ENCODE measurements at places on chromosomes 5 and 9. TPM values are rescaled to one million over a fixed set of nuclear protein-coding genes. Genes with fewer than 3 reads are reported as not detected.

DNA sequence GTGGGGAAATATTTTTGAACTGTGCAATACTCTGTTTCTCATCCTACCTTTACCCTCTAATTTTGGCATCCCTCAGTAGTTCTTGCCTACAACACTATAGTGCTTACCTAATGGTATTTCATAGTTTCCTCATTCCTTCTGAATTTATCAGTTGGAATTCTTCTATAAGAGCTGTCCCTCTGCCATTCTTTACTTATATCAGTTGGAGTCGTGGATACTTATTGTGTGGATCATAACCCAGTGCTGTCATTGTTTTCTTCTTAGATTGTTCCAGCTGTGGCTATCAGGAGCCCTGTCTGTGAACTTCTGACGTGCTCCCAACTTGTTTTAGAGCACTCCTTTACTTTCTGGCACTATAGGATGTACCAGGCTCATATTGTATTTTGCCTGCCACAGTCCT, 146.1 kb upstream of the OTULINL start:
- DNase-seq: no peak

DNA sequence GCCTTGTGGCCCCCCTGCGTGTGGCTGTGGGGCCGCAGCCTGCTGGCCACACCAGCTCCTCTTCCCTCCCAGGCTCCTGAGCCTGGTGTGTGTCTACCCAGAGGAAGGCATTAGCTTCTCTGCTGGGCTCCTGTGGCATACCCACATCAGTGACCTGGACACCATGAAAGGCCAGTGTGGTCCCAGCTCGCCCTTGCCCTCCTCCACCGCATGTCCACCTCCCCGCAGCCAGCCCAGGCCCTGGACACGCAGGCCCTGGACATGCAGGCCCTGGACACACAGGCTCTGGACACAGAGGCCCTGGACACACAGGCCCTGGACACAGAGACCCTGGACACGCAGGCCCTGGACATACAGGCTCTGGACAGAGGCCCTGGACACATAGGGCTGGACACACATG, 153.4 kb upstream of the PPP1R26 start:
- no peak for DNase-seq

DNA sequence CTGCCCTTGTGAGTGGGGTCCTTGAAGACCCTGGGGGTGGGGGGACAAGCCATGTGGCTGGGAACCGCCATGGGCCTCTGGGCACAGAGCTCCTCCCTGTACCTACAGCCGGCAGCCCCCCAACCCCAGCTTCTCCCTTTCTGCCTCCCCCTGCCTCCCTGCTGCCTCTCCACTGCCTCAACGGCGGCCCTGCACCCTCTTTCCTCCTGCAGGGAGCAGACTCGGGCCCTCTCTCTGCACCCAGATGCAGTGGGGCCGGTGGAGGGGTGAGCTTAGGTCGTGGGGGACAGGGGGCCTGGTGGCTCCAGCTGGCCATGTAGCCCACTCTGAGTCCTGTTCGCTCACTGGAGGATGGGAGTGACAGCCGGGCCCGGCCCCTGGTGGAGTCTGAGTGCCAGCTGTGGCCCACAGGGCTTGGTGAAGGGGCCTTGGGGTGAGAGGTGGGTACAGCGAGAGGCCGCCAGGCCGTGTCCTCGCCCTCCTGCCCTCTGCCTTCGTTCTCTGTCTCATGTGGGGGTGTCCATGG, 139.3 kb upstream of the COL5A1 start:
- no peak for DNase-seq

The GLDC gene
- not detected for total RNA-seq

The GOLM1 gene
- 5.3 TPM for total RNA-seq

- no peak for DNase-seq
Measured at GRCh38 chr5:92574023-92574422, 1007.0 kb downstream of the NR2F1-AS1 start.

GRCh38 chr5:61332358-61332749, 296 bp downstream of the ZSWIM6 start:
- DNase-seq: peak; percentile 25

DNA sequence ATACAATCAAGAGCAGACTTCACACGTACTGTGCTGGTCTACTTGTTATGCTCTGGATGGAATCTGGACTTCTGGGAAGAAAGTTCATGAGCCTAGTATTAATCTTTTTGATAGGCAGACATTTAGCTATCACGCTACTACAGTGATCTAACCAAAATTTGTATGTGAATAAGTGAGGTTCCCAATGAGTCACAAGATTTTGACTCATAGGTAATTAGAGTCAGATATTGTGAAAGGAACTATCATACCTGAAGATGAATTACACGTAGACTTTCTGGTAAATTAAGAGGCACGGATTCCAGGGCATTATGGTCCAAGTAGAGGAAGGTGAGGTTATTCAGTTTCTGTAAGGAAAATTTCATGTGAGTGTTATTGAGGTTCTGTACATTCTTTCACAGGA, 18.4 kb downstream of the OGN start:
- no peak for DNase-seq

The OTULINL gene
- 6.1 TPM for total RNA-seq

The ALDOB gene
- not detected for total RNA-seq

DNA sequence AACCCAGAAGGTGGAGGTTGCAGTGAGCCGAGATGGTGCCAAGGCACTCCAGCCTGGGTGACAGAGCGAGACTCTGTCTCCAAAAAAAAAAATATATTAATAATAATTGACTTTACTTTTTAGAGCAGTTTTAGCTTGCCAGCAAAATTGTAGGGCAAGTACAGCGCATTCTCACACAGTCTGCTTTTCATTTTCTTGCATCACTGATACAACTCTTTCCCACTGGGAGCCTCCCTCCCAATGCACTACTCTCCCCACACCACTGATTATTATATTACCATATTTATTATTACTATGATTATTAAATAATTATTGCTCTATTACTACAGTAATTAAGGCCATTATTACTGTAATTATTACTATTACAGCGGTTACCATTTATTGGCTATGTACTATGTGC, 212.8 kb downstream of the GNA14 start:
- no peak for DNase-seq

The OTULIN gene
- 35.1 TPM for total RNA-seq

The SEMA6A gene
- total RNA-seq: 8.5 TPM

GRCh38 chr5:89300426-89300970, 417.5 kb upstream of the MEF2C start:
- DNase-seq: no peak

- DNase-seq: peak; percentile 83
Measured at GRCh38 chr9:124831642-124832364, 21.5 kb upstream of the WDR38 start.

The PITX1 gene
- total RNA-seq: 0.11 TPM

DNA sequence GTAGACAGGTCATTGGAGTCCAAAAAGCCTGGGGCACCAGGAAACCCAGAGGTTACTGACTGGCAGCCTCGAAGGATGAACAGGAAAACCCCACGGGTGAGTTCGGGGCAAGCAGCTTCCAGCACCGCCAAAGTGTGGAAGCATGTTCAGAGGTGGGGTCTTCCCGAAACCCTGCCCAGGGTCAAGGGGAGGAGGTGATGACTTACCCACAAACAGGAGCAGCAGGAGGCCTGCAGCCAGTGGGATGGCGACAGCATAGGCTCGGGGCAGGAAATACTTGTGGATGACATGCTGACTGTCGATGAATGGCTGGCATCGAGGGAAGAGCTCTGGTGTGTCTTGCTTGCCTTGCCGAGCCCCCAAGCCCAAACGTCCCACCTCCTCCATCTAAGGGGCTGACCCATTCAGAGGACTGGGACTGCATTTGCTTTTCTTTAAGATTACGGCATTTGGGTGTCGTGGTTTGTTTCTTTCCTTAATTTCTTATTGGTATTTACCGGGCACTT, 1.3 kb downstream of the DPM2 start:
- DNase-seq: no peak

DNA sequence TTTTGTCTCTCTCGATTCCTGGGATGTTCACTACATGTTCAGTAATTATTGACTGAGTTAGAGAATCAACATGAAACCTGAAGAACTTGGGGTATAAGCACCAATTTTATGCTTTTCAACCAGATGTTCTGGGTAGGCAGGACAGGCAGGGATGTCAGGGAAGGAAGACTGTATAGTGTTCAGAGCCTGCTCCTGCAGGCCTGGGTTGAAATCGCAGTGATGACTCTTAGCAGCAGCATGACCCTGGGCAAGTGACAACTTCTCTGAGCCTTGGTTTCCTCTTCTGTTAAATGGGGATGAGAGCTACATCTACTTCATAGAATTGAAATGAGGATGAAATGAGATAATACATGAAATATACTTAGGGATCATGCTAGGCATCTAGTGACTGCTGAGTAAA, 29.7 kb upstream of the PANK3 start:
- no peak for DNase-seq

The FBXO38 gene
- total RNA-seq: 48.5 TPM

- no peak for DNase-seq
Measured at GRCh38 chr5:178423901-178424809, 166.0 kb downstream of the COL23A1 start.

The CHSY3 gene
- 0.80 TPM for total RNA-seq

GRCh38 chr9:12722131-12722530, 28.9 kb downstream of the TYRP1 start:
- DNase-seq: no peak

DNA sequence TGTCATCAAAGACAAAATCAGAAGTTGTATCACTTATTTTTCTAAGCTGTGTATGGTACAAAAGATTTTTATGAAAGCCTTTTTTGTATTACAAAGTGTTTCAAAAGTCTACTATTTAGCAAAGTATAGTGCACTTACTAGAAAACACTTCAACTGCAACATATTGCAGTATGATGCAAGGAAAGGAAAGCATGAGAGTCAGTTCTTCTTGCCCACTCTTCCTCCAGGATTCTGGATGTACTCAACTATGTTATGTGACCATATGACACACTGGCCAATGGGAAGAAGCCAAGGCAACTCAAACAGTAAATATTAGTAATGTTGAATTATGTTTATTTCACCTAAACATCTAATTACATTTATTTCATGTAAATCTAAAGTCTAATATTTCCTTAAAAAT, 49.5 kb upstream of the TYRP1 start:
- DNase-seq: no peak

The MCTP1 gene
- 4.1 TPM for total RNA-seq

GRCh38 chr5:139950436-139950835, 92.7 kb downstream of the NRG2 start:
- DNase-seq: no peak

DNA sequence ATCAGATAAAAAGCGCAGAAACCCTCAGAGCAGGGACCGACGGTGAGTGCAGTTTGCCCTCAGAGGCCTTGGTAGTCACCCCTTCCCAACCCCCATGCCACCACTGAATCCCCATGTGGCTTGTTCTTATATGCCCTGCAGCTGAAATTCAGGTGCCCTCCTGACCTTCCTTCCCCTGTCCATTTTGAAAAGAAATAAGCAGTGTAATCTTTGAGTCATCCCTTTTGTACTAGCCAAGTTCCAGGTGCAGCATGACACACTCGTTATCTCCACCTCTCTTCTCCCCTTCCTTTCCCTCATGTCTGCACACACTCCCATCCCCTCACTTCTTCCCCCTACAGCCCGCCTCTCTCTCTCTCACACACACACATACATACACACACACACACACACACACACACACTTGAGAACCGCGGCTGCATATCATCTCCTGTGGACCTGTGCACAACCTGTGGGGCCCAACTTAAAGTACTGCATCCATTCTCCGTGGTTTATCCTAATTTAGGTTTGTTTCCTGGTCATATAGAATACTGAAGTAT, 53.1 kb downstream of the SYK start:
- DNase-seq: no peak

- DNase-seq: peak; percentile 63
Measured at GRCh38 chr9:127521919-127522304, 70.6 kb downstream of the LRSAM1 start.

- no peak for DNase-seq
Measured at GRCh38 chr5:148910686-148911361, 84.4 kb downstream of the ADRB2 start.

GRCh38 chr5:150347003-150347402, 10.5 kb upstream of the TCOF1 start:
- no peak for DNase-seq

The COL23A1 gene
- total RNA-seq: 26.7 TPM

- DNase-seq: no peak
Measured at GRCh38 chr5:151357097-151357496, 9.7 kb upstream of the SLC36A2 start.

The IL7R gene
- total RNA-seq: 1.1 TPM

DNA sequence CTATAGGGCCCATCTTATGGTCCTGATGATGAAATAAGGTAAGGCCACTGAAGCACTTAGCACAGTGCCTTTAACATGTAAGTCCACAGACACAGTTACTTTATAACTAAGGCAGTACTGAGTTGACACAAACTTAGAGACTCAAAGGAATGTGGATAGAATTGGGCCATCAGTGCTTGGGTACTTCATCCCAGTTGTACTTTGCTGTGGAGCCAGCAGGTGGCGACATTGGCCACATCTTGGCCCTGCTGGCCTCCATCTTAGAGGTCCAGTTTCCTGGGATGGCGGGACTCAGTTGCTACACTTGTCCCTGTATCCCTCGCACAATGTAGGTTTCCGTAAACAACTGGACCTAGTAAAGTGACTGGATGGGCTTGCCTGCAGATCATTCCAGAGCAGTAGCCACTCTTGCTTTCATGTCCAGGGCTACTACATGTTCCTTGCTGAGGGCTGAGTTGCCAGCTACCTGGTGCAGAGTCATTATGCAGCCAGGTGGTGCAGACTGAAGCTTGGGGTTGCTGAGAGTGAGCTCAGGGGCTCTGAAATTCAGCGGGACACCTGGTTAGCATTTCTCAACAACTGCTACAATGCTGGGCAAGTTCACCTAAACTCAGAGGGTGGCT, 10.6 kb downstream of the MTAP start:
- DNase-seq: peak; percentile 70

GRCh38 chr9:95061916-95062595, 255.5 kb downstream of the FANCC start:
- DNase-seq: no peak

DNA sequence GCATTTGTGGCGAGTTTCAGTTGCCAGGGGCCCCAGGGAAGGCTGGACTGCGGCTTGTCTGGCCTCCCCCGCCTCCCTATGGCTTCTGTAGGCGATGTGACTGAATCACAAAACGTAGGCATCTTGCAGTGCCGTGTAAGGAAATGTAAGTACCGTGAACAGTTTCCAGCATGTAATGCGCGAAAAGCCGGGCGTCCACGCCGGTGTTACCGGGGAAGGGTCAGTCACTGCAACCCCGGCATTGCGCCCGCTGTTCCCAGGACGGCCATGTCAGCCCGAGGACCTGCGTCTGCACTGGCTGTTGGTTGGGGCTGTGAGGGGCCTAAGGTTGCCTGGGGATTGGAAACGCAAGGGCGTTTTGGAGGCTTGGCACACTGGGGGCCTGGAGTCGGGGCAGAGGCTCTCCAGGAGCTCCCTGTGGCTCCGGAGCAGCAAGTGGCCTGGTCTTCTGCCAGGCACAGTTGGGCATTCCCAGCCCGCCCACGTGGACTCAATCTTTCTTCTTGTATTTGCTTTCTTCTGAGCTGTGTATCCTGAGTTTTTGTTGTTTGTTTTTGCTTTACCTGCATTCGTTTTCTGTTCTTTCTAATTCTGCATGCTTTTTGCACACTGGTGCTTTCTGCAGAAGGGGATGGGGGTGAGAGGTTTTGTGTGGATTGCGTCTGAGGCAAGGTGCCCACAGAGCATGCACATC, 36.9 kb upstream of the PLEKHG4B start:
- no peak for DNase-seq

- DNase-seq: no peak
Measured at GRCh38 chr5:652773-653350, 40.3 kb downstream of the TPPP start.

The APBA1 gene
- 3.0 TPM for total RNA-seq

Measured in heart right ventricle (tissue), 16 donors.